Midbrain (tissue), 1 donor: ENCODE measurements at places on chromosomes 5 and 9.
A peak's percentile ranks its signal among the peaks of the same experiment; 100 is the strongest.

GRCh38 chr5:35822511-35822910 is 34.2 kb upstream of the IL7R start:
- no peak for DNase-seq

GRCh38 chr9:68961587-68961986 is 52.3 kb downstream of the PRKACG start:
- no peak for DNase-seq

GRCh38 chr5:66498791-66499207 is 97.4 kb upstream of the MAST4 start:
- DNase-seq, result no peak

DNA sequence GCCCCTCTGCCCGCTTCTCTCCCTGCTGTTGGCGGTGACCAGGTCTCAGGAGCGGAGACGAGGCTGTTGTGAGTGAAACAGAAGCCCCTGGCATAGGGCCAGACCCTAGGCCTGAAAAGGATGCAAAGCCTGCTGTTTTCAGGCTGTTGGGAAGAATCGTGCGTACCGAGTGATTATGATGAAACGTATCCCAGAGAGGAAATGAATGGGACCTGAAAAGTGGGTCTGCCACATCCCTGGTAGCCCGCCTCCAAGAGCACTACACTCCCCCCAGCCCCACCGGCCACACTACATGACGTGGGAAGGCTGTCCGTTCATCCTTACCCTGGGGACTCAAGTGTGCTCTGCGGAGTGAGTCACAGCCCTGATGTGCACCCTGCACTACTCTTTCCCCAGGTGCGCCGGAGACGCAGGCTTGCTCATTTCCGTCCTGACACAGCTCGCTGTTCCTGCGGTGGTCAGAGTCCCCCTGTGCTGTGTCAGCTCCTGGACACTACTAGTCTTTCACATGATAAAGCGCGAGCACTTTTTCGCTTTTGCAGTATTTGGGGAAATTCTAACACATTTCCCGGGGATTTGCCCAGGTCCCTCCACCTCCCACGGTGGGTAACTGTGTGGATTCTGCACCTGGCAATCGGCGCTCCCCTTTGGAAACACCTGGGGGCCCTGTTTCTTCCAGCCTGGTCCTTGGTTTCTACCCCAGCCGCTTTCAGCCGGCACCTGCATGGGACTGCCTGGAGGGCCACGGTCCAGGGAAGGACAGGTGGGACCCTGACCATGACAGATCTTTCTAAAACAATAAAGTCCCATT is 91.5 kb downstream of the ANKRD33B start:
- no peak for DNase-seq

GRCh38 chr5:3393122-3393919 is 202.3 kb upstream of the IRX1 start:
- DNase-seq, result no peak

DNA sequence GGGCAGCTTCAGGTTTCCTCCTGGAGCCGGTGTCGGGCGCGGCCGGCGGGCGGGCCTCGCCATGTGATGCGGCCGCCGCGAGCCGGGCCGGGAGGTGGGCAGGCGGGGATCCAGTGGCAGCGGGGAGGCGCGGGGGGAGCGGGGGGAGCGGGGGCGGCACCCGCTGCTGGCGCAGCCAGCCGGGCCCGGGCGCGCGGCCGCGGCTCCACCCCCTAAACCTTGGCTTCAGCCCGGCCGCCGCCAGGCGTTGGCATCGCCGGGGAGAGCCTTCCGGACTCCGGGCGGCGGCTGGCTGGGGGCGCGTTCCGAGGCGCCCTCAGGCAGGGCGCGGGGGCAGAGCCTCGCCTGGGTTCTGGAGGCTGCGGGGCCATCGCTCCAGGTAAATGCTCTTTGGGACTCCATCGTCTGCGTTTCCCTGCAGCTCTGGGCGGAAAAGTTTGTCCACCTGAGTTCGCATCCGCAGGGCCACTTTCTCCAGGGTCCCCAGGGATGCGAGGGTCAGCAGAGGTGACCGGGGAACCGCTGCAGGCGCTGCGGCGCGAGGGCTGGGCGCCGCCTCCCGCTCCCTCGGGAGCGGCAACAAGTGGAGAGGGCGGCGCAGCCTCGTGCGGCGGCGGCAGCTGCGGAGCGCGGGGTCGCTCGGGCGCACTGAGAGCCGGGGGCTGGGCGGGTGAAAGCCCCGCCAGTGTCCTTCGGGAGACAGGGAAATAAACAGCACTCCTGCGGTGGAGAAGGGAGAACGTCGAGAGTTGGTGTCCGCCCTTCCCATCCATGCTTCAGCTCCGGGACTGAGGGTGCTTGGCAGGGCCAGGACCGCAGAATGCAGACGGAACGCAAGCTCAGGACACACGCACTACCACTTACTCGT is at the start of gene ARHGEF28:
Gene ARHGEF28 (plus strand): TSS at position 253 of the 868 bp plus-strand sequence. CDS start 58,656 bp downstream, outside the sequence.
- peak; percentile 48 for DNase-seq

DNA sequence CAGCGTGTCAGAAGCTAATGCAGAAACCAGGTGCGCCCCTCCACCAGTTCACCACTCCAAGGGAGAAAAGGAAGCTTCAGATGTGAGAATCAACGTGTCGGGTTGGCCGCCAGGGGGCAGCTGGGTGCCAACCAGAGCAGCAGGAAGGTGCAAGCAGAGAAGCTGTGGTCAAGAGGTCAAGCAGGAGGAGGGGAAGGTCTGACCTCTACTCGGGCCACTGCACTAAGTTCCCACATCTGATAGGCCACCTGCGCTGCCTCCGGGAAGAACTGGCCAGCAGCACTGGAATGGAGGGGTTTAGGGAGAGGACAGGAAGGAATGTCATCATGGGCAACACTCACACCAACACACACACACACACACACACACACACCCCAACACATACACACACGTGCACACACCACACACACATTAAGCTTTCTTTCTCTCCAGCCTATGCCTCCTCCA is 31.4 kb downstream of the ANXA6 start:
- peak; percentile 75 for DNase-seq

DNA sequence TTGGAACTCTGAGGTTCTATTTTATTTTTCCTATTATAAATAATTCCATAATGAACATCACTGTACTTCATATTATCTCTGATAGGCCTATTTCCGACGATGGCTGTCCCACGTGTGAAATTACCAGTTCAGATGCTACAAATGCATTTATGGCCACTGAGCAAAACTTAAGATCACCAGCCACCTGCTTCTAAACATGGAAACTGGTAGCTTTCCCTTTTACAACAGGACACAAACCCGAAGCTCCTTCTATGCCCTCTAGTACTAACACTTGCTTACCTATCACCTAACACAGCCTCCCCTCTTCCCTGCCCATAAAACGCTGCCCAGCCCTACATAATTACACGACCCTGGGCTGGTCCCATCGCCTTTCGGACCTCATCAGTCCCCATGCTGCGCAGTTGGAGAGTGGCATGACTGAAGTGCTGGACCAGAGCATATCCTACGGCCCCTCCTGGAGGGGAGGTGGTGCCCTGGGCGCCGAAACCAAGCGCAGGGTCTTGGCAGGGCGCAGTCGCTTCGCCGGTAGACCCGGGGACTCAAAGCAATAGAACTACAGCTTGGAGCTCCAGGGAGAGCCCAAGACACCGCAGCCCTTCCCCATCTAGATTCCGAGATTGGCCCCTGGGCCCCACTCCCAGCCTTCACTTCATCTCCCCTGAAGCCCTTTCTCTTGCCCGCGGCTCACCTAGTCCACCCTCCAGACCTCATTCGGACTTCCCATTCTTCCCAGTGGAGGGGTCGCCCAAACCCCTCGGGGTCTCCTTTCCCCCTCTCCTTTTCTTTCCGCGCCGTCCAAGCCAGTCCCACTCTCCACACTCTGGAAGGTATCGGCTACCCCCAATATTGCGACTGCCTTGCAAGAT is 1.0 kb upstream of the SAP30L start:
- DNase-seq, result no peak

DNA sequence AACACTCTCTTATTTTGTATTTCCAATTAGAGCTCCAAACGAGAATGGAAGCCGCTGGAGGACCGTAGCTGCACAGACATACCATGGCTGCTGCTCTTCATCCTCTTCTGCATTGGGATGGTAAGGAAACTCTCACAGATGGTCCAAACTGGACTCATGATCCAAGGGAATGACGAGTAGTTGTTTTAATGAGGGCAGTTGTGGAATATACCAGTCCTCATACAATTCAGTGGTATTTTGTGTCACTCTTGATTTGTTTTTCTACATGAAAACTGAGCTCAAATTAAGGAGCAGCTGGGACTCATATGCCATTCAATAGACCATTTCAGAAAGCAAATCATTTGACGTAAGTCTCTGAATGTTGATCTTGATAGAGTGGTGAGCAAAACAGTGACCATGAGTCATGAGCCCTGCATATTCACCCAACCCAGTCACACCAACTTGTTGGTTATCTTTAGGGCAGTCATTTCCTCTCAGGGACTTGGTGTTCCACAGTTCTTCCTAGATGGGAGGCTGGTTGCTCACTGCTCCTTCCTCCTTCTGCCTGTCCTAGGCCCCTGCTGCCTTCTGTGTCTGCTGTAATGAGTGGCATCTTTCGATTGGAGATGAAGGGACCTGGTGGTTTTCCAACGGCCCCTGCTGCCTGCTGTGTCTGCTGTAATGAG is 54.9 kb downstream of the SLC44A1 start:
- DNase-seq, result no peak

- DNase-seq, result no peak
Measured at GRCh38 chr9:16143947-16144890, 591.4 kb downstream of the CCDC171 start.

DNA sequence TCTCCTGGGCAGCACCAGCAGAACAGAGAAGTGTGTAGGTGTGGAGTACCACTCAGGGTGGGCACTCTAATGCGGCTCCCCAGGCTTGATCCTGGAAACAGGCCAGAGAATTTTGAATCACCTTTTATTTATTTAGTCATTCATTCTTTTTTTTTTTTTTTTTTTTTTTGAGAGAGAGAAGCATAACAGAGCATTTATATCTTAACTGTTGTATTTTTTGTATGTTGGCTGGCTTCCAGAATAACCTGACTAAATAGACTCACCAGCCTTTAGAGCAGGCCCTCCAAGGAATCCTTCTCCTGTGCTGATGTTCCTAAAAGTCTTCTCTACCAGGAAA is 153.4 kb downstream of the PIK3R1 start:
- no peak for DNase-seq

DNA sequence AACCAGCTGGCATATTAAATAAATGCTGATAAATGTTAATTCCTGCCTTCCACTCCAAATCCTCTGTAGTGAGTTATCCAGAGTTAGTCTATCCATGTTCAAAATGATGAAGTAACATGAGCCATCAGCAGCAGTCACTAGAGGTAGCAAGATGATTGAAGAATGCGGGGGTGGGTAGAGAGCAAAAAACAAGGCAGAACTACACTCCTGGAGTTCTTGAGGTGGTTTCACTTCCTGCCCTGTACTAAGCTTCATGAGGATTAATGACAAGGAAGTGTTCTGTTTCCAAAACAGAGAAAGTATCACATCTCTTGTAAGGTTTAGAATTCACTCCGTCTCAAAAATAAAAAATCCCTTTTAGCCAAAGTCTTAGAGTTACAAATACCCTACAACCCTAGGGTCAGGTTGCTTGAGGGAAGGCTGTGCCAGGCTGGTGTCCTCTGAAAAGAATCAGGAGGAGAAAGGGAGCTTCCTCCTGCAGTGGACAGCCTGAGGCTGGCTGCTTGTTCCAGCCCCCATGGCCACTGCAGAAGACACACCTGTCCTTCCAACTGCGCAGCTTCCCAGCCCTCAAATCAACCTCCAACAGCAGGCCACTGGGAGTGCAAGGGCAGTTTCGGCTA is 180.2 kb downstream of the DENND1A start:
- DNase-seq, result peak; percentile 11

DNA sequence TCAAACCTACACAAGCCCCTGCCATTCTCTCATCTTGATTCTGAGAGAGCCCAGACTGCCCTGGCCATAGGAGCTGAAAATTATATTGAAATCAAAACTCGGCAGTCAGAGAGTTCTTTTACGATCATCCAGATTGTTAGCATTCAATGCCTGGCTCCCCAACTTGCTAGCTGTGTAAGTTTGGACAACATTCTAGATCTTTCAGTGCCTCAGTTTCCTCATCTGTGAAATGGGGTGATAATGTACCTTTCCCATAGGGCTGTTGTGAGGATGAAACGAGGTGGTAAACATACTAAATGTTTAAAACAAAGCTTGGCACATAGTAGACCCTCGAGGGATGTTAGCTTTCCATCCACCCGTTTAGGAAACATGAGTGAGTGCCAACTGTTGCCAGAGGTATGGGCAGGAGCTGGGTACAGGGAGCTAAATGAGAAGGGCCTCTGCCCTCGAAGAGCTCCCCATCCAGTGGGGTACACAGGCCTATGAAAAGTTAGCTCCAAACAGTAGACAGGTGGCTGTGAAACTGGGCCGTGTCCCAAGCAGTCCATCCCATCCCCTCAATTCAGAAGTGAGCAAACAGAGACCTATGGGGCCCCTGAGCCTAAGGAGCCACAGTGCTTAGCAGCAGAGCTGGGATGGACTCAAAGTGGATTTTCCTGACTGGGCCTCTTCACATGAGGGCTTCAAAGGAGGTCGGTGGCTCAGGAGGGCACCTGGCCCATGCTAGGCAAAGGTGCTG is 17.3 kb upstream of the IGFBPL1 start:
- no peak for DNase-seq

DNA sequence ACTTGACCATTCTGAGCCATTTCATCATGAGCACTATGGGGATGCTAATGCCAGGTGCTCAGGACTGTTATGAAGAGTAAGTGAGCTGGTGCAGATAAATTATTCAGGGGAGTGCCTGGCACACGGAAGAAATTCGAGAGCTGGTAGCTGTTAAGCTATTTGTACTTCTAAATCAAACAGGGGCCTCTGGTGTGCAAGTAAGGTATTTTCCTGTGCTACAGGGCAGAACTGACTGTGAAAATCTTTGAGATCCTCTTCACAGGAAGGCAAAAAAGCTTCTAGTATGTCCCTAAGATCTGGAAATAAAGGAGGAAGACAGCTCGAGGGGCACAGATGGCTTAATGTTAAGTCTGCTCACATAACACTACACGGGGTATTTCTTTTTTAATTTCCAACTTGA is 106.3 kb upstream of the SPOCK1 start:
- DNase-seq, result no peak

DNA sequence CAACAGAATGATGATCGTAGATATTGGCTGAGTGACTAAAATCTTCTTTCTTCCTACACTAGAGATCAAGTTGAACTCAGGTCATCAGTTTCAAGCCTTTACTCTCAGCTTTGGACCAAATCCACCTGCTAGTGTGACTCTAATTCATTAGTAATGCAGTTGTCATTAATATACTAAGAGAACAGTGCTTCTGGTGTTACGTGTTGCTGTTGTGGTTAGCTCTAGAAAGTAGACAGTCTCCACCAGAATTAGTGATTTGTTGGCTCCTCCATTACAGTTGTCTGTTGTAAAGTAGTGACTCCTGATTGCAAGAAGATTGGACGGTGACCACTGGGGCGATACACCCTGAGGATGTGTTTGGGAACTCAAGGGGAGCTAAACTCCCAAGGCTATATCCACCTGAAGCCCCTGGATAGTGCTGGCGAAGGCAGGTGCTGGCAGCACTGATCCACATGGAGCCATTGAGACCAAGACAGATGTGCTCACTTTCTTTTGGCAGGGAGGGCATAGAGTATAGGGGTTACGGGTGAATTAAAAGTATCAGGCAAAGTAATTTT is 3.1 kb downstream of the CAMK4 start:
- DNase-seq, result no peak

GRCh38 chr9:131478421-131478868 is 24.3 kb upstream of the POMT1 start:
- DNase-seq, result no peak
